D341Med (cell line): ENCODE measurements at places on chromosomes 7 and 10.

GRCh38 chr10:86486856-86487255 lies 34.7 kb downstream of the WAPL start:
- no peak for DNase-seq

GRCh38 chr10:131250454-131251145 lies 60.9 kb downstream of the TCERG1L start:
- no peak for DNase-seq

DNA sequence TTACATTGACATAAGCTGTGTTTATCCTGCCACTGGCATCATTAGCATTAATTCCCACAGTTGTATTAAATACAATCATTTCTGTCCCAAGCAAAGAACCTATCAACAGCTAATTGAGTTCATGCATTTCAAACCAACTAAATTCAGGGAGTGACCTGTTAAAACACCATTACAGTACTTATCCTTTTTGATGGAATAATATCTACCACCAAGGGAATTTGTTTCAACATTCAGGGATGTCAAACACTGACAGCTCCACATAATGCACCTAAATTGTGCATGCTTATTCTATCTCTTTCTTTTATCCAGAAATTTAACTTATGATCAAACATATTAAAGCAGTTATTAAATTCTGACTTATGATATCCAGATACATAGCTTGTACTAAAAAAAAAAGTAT lies 136.8 kb downstream of the NSUN6 start:
- DNase-seq, result no peak

DNA sequence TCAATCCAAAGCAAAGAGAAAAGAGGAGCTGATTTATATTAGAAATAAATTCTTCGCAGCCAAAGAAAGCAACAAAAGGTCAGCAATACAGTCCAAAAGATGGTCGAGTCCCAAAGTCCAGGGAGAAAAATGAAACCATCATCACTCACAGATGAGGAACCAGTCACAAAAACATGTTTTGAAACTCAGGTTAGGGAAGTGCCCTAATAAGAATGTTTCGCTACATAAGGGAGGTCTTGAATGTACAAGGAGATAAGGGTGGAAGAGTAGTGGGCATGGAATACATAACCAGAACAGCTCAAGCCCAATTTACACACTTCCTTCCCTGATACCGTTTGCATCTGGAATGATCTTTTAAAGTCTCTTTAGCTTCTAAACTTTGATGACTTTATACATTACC lies 53.6 kb downstream of the VPS41 start:
- DNase-seq, result no peak

GRCh38 chr10:116850058-116850611 lies 836 bp downstream of the ENO4 start:
- DNase-seq, result no peak

DNA sequence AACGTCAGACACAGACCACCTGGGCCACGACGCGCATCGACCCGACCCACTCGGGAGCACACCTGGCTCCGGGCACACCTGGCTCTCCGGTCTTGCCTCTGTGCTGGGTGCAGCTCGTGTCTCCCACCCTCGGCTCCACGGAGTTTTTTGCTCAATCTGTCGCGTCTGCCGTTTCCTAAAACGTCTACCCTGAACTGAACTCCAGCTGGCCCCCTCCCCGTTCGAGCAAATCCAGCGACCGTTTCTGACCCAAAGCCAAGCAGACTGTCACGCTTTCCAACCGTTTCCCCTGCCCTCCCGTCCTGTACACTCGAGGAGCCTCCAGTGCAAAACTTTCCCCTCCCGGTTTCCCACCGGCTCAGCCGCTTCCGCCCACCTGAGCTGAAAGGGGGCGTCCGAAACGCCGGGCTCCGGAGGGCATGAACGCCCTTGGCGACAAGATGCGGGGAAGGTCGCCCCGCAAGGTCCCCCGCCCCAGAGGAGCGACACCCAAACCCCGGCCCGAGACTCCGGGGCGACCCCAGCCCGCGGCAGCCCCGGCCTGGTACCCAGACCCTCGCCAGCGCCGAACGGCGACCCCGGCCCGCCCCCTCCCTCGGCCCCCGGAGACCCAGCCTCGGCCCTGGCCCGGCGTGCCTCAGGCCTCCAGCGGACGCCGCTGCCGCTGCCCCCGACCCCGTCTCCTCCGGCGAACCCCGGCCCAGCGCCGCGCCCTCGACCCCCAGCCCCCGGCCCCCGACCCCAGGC lies 557 bp downstream of the CYTH3 start:
- DNase-seq, result peak; percentile 45

DNA sequence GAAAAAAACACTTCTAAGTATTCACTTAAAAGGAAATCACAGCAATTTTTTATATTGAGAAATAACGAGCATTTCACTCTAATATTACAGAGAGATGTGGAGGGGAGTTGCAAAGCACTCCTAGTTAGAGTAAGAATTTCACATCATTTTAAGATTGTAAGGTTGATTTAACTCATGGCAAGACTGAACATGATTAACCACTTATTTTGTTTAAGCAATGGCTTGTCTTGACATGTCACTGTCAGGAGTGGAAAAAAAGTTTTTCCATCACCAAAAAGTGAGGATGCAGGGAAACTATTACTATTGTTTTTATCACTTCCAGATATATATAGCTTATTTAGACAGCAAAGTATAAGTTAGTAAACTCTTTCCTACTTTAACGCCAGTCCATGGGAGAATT lies 27.1 kb downstream of the CD36 start:
- DNase-seq, result no peak

- no peak for DNase-seq
These were observed 63.7 kb upstream of the STEAP1B start for GRCh38 chr7:22563621-22564241.

DNA sequence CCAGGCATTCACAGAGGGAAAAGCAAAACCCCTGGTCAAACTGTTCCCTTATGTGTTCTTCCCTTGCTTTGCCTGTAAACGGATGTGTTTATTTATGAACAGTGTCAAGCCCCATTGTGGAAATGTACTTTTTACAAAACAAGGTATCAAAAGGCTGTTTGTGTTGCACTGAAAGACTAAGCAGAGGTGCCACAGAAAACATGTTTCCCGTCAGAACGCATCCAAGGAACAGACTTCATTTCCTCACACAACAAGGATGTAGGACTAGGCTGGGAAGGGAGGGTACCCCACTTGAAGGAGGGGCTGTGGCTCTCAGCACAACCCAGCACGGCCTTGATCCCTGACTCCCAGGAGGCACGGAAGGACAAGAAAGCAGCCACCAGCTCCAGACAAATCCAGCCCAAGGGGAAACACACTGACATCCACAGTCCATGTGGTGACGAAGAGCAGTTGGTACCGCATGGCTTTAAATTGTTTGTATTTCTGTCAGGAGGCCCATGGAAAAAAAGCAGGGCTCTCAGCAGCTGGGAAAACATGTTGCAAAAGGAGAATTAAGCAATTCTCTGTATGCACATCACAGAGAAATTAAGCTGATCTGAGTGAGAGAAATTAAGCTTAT lies 85.6 kb downstream of the RNF216 start:
- DNase-seq, result no peak

DNA sequence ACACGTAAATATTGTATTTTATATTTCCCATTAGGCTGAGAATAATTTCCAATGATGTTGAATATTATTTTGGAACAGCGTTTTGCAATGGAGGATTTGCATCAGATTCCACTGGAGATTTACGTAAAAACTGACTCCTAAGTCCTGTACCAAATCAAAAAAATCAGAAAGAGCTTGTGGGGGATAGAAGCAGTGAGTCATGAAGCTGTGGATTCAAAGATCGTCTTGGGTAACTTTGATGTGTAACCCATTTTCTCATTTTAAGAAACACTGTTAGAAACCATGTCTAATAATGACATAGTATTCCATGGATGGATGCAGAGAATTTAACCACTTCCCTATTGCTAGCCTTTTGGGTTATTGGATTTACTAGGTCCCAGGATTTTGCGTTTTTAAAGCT lies 158.6 kb downstream of the INHBA start:
- DNase-seq, result no peak

DNA sequence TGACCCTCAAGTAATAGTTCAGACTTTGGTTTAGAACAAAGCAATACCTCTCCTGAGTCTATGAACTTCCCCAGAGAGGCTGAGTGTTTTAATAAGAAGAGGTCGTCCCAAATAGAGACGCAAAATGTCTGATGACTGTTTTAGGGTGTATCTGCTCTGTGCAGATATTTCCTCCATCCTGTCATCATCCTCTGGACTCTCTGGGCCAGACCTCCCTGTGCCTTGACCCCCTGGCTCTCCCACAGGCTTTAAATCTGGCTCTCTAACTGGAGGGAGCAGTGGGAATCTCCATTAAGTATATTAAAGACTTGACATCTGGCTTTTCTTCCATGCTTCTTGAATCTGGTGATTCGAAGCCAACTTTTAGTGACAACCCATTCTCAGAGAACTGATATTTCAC lies 633.3 kb downstream of the INHBA start:
- DNase-seq, result no peak

GRCh38 chr7:93364806-93365205 lies 132.6 kb downstream of the VPS50 start:
- DNase-seq, result no peak

DNA sequence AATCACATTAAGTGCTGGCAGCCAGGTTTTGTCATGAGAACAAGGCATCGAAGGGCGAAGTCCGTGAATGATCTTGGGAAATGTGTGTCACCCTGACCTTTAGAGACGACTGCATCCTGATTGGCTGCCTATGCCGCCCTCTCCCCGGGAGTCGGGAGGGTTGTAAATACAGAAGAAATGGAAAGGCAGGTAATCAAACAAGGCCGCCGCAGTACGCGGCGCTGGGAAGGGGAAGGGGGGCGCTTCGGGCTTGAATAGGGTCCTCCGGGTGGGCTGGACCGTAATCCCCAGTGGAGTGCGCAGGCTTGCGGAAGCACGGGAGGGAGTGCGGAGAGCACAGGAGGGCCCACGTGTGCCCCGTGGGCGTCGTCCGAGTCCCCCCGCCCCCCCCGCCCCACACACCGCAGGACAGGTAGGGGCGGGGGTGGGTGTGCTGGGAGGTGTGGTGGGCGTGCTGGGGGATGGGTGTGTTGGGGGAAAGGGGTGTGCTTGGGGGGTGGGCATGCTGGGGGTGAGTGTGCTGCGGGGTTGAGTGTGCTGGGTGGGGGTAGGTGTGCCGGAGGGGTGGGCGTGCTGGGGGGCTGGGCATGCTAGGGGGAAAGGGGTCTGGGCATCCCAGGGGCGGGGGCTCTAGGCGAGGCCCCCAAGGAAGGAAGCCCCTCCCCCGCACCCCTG lies 169.4 kb downstream of the ARHGAP12 start:
- peak; percentile 75 for DNase-seq

DNA sequence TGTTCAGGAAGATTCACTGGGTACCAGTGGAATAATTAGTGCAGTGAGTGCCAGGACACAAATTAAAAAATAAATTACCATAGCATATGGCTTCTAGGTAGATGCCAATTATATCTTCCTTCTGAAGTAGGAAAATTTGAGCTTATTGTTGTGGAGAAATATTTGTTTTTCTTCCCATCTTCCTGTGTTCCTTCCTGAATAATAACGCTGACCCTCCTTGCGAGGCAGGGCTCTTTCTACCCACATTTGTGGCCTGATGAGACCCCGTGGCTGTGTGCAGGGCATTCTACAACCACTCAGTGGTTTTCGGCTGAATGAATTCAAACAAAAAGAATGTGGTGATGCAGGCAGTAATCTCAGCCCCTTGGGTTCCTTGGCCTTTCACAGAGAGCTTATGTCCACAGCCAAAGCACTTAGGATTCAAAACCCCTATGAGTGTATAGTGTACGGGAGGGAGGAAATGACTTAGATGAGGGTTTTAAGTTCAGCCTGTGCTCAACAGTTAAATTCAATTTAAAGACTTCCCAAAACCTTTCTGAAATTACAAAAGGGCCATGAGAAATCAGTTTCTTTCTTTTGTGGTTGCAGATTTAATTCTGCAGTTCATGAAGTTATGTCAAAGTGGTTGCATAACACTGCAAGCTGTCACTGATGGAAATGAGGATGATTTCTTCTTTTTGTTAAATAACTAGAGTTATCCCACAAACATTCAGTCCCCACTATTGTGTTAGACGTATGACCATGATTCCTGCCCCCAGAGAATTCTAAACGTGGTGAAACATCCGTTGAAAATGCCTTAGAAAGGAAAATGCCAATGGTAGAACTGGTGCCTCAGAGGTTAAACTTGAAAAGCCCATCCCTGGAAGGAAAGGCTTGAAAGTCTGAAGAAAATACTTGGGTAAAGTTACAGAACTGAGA lies 255.3 kb downstream of the FZD1 start:
- no peak for DNase-seq

- DNase-seq, result peak; percentile 42
These were observed 107.5 kb downstream of the DOCK1 start for GRCh38 chr10:127012769-127013152.

DNA sequence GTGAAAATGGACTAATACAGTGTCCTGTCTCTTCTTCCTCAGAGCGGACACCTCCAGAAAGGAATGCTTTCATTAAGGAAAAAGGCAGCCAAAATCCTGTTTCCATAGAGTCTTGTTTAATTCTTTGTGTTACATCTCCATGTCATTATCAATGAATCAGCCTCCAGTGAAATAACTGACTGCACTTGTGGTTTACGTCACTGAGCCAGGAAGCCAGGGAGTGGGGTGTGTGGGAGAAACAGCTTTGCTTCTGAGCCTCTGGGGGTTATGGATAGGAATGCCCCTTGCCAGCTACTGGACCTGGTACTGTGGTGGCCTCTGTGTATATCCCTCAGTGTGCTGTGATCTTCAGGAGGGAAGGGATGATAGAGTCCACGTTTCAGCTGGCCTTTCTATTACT lies 416.8 kb downstream of the GALNT17 start:
- no peak for DNase-seq

DNA sequence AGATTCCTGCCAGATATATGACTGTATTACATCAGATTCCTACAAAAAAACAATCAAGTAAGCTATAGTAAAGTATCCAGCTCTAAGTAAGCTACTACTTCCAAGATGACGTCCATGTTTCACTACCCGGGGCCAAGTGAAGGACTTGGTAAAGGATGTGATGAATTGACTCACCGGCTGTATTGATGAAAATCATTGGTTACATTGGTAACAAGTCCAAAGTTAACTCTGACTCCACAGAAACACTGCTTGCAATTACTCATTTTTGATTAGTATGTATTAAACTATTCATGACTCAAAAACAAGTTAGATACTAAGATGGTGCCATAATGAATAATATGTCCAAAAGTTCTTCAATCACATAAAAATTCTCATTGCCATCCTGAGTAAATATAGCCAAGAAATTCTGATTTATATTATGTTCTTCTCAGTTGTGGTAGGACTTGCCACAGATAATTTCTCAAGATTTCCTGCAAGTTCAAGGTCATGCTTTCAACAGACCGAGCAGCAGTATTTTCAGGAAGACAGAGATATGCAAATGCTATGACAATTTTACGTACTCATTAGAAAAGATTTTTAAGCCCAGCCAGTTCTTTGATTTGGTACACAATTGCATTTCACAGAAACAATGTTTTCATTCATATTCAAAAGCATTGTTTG lies 12.6 kb upstream of the DNAJC1 start:
- no peak for DNase-seq
